ENCODE measurements at places on chromosomes 12 and 14.

DNA sequence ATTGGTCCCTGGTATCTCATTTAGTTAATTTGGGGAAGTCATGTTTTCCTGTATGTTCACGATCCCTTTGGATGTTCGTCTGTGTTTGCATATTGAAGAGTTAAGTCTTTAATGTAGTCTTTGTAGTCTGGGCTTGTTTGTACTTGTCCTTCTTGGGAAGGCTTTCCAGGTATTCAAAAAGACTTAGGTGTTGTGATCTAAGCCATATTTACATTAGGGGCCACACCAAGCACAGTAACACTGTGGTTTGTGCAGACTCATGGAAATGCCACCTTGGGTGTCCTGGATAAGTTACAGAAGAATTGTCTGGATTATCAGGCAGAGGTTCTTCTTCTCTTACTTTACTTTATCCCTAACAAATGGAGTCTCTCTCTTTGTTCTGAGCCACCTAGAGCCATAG, 380.3 kb downstream of the CCER1 start:
- DNase-seq: no peak

DNA sequence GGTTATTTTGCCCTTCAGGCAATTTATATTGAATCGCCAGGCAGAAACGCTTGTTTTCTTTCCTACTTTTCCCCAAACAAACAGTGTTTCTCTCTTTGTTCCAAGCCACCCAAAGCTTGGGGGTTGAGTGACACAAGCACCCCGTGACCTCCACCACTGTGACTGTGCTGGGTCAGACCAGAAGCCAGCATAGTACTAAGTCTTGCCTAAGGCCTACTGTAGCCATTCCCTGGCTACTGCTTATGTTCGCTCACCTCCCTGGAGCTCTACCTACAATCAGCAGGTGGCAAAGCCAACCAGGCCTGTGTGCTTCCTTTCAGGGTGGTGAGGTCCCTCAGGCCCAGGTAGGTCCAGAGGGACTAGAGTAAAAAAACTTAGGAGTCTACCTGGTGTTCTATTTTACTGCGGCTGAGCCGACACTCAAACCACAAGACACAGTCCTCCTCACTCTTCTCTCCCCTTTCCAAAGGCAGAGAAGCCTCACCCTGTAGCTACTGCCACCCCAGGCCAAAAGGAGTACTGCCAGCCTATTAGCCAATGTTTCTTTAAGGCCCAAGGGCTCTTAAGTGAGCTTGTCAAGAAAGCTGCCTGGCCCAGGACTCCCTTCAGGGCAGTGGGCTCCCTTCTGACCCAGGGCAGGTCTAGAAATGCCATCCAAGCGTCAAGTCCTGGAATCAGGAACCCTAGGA, 411.8 kb upstream of the MIS18BP1 start:
- DNase-seq: no peak

- peak; percentile 7 for DNase-seq
These were observed 501 bp downstream of the RIMKLB start for GRCh38 chr12:8698132-8698851.

DNA sequence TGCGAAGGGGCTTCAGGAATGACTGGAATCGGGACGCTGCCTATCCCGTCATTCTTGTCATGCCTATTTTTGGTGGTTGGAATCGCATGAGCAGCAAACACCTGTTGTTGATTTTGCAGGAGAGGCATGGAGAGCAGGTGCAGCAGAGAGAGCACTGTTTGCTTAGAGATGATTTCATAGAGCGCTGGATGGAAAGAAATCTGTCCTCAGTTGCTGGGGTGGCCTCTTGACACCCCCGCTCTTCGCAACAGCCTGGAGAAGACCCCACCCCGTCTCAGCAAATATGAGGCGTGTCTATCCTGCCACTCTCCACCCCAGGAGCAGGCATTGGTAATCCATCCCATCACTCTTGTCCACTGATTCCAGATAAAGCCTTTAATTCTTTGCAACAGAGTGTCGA, 19.3 kb upstream of the NCOR2 start:
- no peak for DNase-seq

DNA sequence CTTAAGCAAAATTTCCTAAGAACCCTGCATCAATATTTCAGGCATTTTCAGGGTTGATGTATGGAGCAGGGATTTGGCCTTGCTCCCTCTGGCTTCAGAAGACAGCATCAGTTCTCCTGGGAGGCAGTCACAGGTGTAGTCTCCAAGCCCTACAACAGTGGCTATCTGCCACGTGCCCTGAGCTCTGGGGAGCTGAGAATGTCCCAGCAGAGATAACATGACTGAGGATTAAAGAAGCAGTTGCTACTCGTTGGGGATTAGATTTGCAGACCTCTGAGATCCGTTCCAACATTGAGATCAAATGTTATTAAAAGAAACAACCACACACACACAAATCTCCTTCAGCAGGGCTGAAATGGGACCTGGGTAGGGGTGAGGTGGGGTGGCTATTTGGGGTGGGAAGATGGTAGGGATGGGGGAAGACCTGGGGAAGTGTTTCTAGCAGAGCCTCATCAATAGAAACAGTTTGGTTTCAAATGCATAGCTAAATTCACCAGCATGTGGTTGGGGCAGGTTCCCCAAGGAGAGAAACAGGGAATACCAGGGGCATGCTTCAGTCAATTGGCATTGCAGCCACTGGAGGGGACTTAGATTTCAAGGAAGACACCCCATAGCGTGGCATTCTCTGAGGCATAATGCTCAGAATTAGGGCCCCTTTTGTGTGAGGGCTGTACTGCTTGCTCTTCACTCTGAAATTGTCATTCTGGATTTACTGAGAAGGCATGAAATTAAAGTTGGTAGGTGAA, 15.2 kb upstream of the FAM234B start:
- no peak for DNase-seq

- DNase-seq: no peak
These were observed 25.9 kb downstream of the NOC4L start for GRCh38 chr12:132170094-132170636.

GRCh38 chr12:15886372-15887042, 4.3 kb downstream of the STRAP start:
- DNase-seq: no peak

DNA sequence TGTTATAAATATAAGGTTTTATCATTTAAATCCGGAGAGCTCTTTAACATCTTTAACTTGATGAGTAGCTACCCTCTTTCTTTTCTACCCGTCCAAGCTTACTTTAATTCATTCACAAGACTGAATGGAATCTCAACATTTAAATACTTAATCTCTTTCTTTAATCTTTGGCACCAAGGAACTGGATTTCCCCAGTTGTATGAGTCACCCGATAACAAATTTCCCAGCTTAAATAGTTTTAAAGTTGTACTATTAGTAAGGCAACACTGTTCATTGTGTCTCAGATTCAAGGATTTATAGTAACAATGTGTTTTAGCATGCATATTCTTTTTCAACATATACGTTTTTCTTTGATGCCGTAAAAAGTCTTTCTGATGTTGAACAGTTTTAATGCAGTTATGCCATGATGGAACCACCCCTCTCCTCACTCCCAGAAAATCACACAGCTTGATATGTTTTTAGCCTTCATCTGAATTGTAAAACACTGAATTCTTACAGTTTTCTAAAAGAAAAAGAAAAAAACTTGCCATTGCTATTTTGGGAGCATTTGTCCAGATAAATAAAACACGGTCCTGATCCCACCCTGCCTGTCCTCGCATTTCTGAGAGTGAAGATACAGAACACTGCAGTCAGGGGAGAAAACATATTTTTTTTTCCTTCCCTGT, 16.0 kb upstream of the LRP6 start:
- DNase-seq: no peak

GRCh38 chr12:50160643-50161042, 6.5 kb downstream of the CERS5 start:
- no peak for DNase-seq

GRCh38 chr14:76997257-76997970, 31.1 kb downstream of the IRF2BPL start:
- no peak for DNase-seq

DNA sequence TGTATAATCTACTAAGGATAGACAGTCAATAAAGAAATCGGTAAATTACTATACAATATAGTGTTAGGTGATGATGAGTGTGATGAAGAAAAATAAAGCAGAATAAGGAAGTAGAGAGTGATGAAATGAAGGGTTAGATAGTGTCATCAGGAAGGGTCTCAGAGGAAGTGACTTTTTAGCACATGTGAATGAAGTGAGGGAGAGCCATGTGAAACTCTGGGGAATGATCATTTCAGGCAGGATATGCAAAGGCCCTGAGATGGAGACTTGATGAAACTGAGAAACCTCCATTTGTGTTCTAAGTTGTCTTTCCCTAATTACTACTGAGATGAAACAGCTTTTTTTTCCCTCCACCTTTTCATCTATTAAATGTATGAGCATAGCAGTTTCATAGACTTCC, 19.4 kb upstream of the GNPTAB start:
- no peak for DNase-seq

DNA sequence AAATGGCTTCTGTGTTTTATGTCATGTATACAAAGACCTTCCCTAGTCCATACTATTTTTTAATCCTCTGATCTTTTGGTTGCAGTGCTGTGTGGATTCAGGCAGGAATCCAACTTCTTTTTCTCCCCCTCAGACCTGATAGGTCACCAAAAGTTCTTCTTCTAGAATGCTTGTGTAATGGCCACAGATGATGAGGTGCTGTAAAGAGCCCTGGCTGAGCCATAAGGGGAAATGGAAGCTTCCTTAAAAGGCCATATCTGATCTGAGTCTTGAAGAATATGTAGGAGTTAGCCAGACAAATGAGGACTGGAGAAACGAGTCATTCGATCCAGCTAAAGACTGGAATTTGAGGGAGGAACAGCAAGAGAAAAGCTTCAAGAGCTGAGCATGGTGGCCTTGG, 353.9 kb downstream of the PCNX1 start:
- no peak for DNase-seq

DNA sequence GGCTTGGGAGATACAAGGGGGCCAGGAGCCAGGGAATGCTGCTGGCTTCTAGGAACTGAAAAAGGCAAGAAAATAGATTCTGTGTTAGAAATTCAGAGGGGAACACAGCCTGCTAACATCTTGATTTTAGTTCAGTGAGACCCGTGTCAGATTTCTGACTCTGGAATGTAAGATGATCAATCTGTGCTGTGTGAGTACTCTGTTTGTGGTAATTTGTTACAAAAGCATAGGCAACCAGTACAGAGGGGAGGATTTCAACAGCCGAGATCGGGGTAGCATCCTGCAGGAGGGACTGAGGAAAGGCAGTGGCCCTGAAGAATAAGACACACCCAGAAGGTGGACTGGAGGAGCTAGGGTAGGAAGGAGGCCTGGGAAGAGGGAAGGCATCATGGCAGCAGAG, 410.0 kb upstream of the CCDC196 start:
- no peak for DNase-seq

DNA sequence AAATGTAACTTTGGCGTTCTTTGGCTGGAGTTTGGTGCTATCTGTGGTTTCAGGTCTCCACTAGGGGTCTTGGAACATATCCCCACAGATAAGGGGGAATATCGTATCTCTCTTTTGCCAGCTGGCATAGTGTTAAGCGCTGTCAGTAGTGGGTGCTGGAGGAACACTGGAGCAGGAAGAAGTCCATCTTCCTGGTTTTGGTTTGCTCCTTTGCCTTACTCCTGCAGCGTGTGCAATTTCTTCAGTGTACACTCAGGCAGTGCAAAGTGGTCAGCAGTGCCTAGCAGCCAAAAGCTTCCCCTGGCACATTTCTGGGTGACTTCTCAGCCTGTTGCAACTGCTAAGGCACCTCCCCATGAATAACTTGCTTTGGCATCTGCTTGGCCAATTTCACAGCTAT, 11.7 kb upstream of the RIPK3 start:
- no peak for DNase-seq

DNA sequence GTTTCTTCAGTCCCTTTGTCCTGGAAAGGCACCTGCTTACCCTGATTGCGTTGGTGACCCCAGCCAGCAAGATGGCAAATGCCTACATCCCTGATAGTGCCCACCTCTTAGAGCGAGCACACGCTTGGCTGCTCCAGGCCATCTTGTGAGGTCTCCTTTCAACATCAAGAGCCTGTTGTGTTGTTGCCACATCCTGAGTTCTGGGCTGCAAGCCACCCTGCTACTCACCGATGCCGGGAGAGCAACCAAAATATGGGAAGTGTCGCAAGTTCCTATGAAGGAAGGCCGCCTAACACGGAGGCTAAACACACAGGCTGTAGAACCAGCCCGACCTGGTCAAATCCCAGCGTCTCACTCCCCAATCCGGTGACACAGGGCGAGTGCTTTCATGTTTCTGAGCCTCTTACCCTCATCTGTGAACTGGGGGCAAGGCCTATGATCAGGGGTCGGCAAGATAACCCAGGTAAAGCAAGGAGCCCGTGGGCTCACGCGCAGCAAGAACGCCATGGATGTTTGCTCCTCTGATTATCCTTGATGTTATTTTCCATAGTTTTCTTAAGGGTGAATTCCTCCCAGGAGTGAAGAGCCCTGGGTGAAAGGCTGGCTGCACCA, 98.4 kb downstream of the LGMN start:
- DNase-seq: no peak

GRCh38 chr12:52811191-52812072, 2.5 kb downstream of the KRT4 start:
- no peak for DNase-seq

- no peak for DNase-seq
These were observed 14.2 kb upstream of the PPP1R12A start for GRCh38 chr12:79949098-79949497.

- peak; percentile 16 for DNase-seq
These were observed at the start of gene ADSS1 for GRCh38 chr14:104723651-104724406. ADSS1 (plus strand) TSS chr14:104724229; CDS start chr14:104724271, 42 bp downstream.

- DNase-seq: no peak
These were observed 54.7 kb upstream of the EIF5 start for GRCh38 chr14:103279142-103280025.

DNA sequence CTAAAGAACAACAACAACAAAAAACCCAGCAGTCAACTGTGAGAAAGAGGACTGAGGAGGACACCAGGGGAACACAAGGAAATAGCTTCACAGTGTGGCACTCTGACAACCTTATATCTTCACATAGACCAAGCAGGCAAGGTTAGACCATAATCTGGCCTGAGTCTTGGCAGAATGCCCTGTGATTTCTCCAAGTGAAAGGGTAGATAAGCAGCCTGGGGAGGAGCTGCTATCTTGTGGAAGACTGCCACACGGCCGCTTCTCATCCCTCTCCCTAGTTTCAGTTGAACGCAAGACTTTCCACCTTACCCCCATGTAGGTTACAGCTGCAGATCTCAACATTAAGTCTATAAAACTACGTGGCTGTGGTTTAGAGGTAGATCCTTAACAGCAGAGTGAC, 3.7 kb downstream of the SLC25A21 start:
- DNase-seq: no peak

- no peak for DNase-seq
These were observed 80.2 kb upstream of the FUT8 start for GRCh38 chr14:65332141-65332871.

- DNase-seq: no peak
These were observed 135.8 kb downstream of the SSPN start for GRCh38 chr12:26331136-26331535.

DNA sequence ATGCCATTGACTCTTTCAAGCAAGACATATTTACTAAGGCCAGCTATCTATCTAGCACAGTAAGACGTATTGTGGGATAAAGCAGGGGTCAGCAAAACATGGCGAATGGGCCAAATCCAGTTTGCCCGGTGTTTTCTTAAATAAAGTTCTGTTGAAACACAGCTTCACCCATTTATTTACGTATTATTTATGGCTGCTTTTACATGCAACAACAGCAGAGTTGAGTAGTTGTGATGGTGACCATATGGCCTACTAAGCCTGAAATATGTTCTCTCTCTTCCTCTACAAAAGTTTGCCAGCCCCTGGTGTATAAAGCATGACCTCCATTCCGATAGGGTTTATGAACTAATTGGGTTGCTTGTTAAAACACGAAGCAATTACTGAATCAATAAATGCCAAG, 322.1 kb downstream of the CCDC91 start:
- DNase-seq: no peak

GRCh38 chr12:74490390-74491064, 47.1 kb upstream of the ATXN7L3B start:
- DNase-seq: no peak
